GM06990 (cell line): ENCODE measurements at places on chromosomes 13 and 19.

GRCh38 chr13:30049692-30050091 is 199.3 kb upstream of the UBL3 start:
- no peak for DNase-seq

- no peak for DNase-seq
Measured at GRCh38 chr19:49855676-49856573, 5.0 kb downstream of the PTOV1 start.

GRCh38 chr19:49441960-49442350 is 628 bp upstream of the SLC17A7 start:
- DNase-seq = no peak

GRCh38 chr13:45527699-45528462 is 63.1 kb downstream of the COG3 start:
- DNase-seq = no peak

- DNase-seq = no peak
Measured at GRCh38 chr13:45896285-45896684, 44.7 kb upstream of the SIAH3 start.
